Gastroesophageal sphincter (tissue), 4 donors: ENCODE measurements at places on chromosomes 6 and 20.

GRCh38 chr6:47182291-47182957, 127.3 kb downstream of the TNFRSF21 start:
- no peak for ATAC-seq
- no peaks in the 10 kb centered on the region for H3K27me3 ChIP-seq
- H3K4me1 ChIP-seq: no peaks in the 10 kb centered on the region
- no peaks in the 10 kb centered on the region for H3K36me3 ChIP-seq
- no peak overlapping the region for H3K4me3 ChIP-seq

- H3K27ac ChIP-seq: peak overlapping the region; percentile 96
- no peak for ATAC-seq
- H3K4me1 ChIP-seq: peaks cover 33% of the 10 kb centered on the region
- peak overlapping the region; percentile 95 for H3K4me3 ChIP-seq
Observed at GRCh38 chr6:149567194-149567586, 1.0 kb downstream of the GINM1 start.

DNA sequence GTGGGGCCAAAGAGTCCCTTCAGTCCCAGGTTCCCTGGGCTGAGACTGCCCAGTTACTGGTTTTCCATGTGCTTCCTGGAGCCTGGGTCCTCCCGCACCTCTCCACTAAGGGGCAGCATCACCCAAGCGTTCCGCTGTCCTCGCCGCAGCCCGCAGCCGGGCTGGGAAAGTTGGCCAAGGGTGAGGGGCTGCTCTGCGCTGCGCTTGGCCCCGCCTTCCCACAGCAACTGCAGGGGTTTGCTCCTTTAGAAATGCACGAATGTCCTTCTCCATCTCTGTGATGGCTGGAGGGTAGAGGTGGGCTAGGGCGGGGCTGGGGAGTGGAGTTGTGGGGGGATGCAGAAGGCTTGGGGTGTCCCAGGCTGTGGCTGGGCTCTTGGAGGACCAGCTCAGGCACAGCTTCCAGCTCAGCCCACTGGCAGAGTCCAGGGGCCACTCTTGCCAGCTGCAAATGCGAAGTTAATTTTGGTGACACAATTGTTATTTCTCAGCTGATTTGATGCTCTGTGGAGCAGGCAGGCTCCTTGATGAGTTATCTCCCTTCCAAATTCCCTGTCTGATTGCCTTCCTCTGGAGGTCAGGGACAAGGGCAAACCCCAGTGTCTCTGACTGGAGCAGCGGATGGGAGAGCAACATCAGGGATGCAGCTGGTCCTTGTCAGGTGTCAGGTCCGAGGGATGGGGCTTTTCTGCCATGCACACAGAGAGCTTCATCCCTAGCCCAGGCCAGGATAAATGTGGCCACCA, 63.2 kb downstream of the NOL4L start:
- peak; percentile 55 for ATAC-seq
- no peak overlapping the region for H3K4me3 ChIP-seq
- H3K27ac ChIP-seq: no peak overlapping the region

GRCh38 chr6:151067684-151068596, 171.8 kb upstream of the AKAP12 start:
- no peaks in the 10 kb centered on the region for H3K27me3 ChIP-seq
- H3K4me3 ChIP-seq: no peak overlapping the region
- H3K27ac ChIP-seq: peak overlapping the region; percentile 71

DNA sequence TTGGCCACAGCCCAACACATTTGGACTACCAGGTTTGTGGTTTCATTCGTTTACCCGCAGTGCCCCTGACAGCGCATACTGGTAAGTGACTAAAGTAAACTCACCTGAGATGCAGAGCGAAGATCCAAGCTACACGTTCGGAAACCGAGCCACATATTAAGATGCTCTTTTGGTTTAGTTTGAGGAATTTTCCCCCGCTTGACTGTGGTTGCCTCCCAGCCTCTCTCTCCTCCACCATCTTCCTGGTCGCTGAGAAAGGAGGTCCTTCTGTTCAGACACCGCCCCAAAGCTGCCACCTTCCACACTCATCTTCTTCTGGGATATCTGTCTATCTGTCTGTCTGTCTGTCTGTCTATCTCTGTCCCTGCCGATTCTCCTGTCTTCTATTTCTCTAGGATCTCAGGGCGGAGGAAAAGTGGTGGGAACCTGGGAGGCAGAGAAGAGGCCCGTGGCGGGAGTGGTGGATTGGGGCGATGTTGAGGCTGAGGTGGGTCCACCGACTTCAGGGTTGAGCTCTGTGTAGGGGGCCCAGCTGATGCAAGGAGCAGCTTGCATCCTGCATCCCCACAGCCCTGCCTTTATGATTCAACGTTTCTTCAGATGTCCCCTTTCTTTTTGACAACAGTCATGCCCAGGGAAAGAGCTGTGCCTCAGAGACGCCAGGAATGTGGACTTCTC, 196.9 kb upstream of the ZNF184 start:
- H3K27ac ChIP-seq: no peak overlapping the region
- H3K27me3 ChIP-seq: peaks cover 100% of the 10 kb centered on the region
- ATAC-seq: no peak
- H3K36me3 ChIP-seq: no peaks in the 10 kb centered on the region

DNA sequence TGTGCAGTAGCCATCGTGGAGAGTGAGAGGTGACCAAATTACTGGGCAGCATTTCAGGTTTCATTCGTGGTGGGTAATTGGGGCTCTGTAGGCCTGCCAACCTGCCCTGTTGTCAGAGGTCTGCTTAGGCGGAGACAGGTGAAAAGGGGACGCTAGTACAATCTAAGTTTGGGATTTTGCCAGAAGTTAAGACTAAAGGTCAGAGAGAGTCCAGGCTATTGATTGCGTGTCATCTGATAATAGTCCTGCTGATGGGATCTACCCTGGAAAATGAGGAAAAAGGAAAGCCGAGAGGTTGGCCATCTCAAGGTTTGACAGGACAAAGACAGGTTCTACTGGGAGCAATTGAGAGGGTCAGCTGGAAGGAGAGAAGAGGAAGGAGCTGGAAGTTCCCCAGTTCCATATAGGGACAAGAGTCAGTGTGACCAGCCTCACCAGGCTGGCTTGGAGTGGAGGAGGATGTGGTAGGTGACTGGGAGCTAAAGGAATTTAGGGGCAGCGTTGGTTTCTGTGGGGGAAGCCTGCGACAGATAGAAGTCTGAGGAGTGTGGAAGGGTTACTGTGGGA, 10.9 kb downstream of the ARFGEF2 start:
- no peaks in the 10 kb centered on the region for H3K36me3 ChIP-seq
- H3K4me3 ChIP-seq: no peak overlapping the region
- peaks cover 26% of the 10 kb centered on the region for H3K4me1 ChIP-seq
- no peak for ATAC-seq
